ENCODE measurements at places on chromosomes 5 and 9. TPM values are rescaled to one million over a fixed set of nuclear protein-coding genes. Genes with fewer than 3 reads are reported as not detected.

DNA sequence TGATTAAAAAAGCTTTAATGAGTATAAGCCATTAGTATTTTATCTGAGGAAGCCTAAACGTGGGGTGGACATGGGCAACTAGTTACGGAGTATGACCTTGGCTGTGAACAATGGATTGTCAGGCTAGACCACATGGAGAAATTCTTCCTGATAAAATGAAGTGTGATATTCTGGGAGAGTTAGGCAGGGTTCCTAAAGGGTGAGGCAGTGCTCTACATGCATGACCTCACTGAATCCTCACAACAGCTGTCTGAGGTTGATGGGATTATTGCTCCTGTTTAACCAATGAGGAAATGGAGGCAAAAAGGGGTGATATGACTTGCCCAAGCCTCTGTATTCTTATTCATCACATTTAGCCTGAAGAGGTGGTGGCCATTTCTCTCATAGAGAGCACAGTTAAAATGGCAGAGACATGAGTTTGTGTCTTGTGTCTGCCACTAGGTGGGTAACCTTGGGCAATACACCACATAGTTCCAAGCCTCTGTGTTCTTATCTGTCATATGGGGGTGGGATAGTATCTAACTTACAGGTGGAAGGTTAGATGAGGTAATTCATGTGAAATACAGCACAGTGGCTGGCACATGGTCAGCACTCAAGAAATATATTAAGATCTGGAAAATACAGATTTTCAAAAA, 96.1 kb upstream of the NR3C1 start:
- DNase-seq: no peak

GRCh38 chr5:50717651-50718050, 51.2 kb downstream of the PARP8 start:
- DNase-seq: no peak

DNA sequence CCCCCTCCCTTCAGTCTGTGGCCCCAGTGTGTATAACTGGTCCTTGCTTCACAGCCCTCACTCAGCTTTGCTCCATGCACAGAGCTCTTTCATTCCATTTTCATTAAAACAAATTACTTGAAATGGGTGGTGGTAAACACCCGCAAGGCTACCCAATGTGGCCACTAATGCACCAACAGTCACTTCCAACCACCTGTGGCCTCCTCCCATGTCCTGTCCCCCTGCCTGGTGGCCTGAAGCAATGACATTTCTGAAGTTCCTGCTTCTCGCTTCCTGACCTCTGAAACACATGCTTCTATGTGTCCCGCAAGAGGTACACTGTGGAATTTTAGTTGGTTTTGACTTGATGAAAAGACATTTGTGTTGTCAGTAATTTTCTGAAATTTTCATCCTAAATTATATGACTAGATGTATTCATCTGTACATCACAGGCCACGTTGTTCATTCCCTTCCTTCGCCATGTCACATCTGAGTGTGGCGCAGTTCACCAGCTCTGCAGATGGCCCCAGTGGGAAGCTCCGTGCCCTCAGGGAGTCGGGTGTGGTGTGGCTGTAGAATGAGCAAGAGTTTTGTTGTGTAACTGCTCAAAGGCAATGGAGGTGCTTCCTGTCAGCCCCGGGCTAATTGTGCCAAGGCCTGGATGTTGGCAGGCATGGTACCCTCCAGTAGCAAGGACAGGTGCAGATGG, 9.6 kb downstream of the ROPN1L start:
- DNase-seq: no peak

FBN2 gene
- polyA plus RNA-seq: 88.5 TPM
